Stimulated activated CD4-positive, alpha-beta T cell treated with anti-CD3 and anti-CD28 coated beads, Interleukin-1b, Interleukin-23, amount 100 ng/mL, for 24 hours (primary cell): ENCODE measurements at places on chromosomes 2 and 18.

DNA sequence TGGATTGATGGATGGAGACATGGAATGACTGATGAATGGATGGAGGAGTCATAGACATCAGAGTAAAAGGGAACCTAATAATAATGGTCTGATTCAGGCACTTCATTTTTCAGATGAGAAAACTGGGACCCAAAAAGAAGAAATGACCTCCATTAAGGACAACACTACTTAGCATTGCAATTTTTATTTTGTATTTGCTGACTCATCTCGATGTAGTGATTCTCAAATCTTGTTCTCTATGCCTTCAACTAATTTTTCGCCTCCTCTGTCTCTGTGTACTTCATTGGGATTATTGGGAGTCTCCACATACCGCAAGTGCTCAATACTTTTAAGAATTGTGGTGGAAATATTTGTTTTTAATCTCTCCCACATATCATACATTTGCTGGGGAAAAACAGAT lies 446.2 kb upstream of the FSHR start:
- no peak for DNase-seq

GRCh38 chr2:21330786-21331391 lies 207.1 kb downstream of the TDRD15 start:
- no peak for DNase-seq

DNA sequence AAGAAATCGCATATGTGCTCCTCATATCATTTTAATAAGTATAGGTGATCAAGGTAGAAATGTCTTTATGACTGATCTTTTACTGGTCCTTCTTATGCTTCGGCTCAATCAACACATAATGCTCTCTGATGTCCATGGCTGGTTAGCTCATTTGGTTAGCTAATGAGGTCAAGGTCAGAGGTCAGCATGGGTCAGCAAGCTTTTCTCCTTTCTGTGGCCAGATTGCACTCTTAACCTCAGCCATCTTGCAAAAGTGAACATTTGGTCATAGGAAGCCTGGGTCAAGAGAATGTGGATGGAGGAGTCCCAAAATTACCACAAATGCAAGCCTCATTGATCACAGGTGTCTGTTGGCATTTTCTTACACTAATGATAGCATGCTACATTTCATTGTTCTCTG lies 35.4 kb upstream of the DARS1 start:
- no peak for DNase-seq

DNA sequence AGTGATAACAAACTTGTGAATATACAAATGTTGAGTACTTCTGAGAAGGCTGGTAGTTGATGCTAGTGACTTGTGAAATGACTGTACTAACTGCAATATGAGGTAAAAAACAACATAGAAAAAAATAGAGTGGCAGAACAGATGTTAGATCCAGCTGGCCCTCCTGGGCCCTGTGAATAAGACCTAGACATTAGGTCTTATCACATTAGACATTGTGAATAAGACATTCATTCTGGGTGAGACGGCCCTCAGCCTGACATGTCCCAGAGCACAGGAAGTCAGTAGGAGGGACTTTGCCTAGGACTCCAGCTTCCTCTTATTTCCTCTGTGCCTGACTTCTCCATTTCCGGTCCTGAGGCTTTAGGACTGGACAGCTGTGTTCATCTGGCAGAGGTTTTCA lies 22.9 kb downstream of the DOK1 start:
- no peak for DNase-seq

DNA sequence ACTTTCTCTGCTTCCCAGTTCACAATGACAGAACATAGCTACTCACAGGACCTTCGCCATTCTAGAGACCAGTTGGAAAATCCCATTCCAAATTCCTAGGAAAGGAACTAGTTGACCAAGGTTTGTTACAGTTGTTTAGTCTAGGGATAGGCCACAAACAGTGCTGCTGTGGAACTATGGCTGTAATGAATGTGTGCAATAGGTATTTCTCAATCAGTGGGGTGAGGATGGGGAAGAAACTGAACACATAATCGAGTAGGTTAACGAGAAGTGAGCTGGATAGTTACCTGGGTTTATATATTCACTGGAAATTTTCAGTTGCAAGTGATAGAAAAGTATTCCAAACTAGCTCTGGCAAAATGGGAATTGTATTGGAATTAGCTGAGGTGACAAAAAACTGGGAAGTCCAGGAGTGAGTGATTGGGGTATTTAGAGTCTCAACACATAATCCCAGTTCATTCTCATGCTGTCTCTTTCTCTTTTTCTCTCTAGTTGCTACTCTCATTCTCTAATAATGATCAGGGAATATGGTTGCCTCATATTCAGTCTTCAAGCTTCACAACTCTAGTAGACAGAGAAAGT lies 18.2 kb upstream of the HMSD start:
- DNase-seq: no peak

DNA sequence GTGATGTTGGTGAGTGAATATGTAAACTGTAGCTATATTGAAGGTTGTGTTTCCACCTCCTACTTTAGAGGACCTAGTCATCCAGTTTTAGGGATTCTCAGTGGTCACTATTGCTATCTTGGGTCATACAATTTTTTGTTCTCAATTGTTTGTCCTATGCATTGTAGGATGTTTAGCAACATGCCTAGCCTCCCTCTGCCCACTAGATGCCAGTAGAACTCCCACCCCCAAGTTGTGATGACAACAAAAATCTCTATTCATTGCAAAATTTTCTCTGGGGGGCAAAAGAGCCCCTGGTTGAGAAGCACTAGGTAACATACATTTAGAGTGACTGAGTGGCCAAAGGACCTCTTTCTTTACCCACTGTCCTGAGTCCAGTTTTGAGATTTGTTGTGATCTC lies 87.3 kb downstream of the LRRTM4 start:
- no peak for DNase-seq

- no peak for DNase-seq
Observed at GRCh38 chr2:24917086-24917485, 3.0 kb downstream of the ADCY3 start.

DNA sequence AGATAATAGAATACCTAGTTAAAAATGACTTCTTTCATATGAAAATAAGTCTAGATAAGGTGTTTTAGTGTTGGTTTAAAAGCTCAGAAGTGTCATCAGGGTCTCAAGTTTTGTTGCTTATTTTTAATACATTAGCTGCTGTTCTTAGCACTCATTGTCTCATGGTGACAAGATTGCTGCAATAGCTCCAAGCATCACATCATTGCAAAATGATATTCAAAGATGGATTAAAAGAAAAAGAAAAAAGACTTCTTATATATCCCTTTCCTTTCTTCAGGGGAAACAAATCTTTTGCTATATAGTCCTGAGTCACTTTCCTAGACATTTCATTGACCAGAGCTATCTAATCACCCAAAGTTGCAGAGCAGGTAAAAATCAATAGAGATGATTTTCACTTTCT lies 386.1 kb downstream of the ARHGAP15 start:
- no peak for DNase-seq

GRCh38 chr2:120118018-120118417 lies 105.1 kb downstream of the EPB41L5 start:
- DNase-seq: no peak

- no peak for DNase-seq
Observed at GRCh38 chr2:139924070-139924469, 1143.9 kb upstream of the NXPH2 start.

DNA sequence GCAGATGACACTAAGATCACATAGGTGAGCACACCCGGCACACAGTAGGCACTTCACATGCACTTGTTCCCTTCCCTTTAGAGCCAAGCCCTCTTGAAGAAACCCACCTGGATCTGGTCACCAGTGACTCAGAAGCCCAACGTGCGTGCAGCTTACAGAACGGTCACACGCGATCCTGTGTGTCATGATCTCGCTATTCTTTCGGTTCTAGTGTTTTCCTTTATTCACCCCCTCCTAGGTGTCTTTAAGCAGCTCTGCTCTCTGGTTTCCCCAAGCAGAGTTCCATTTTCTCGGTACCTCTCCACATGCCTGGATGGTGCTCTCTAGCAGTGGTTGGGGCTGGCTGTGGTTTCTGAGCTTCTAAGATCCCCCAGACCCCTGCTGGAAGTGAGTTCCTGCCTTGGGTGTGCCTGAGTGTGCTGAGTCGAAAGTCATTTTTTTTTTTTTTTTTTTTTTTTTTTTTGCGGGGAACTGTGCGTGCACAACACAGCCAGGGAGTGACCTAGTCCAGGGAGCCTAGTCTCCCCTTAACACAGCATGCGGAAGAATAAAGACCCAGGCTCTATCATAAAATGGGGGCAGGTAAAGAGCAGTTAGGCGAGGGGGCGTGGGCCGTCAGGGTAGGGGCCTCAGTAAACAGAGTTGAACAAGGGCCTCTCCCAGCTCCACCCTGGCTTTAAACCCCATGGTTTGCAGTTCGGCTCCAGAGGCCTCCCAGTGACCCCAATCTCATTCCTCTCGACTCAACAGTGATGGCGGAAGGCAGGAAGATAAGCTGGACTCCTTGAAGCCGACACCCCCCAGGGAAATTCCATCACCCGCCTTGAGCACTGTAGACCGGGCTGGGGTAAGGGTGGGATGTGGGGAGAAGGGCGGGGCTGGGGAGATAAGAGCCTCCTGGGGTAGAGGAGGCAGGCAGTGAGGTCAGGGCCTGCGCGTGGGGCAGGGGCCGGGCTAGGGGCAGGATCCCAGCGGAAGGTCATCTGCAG lies 29.8 kb upstream of the DNMT3A start:
- no peak for DNase-seq

DNA sequence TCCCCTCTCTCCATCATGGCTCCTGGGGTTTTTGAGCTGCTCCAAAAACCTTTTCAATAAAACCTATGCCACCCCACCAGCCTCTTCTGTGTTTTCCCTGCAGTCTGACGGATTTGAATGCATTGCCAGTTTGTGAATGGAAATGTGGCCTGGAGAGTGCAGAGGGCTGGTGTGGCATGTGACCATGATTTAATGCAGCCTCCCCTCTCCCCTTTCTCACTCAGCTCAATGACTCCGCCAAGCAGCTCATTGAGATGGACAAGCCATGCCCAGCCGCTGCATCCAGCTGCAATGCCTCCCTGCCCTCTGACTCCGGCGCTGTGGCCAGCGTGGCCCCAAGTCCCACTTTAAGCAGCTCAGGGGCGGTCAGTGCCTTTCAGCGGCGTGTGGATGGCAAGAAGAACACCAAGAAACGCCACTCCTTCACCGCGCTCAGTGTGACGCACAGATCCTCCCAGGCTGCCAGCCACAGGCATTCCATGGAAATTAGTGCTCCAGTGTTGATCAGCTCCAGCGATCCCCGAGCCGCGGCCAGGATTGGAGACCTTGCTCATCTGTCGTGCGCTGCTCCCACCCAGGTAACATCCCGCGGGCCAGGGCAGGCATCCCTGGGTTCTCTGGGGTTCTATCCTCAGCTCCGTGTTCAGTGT lies 215.3 kb downstream of the SEPTIN10 start:
- no peak for DNase-seq

GRCh38 chr2:233075966-233076339 lies 15.8 kb downstream of the INPP5D start:
- DNase-seq: no peak

DNA sequence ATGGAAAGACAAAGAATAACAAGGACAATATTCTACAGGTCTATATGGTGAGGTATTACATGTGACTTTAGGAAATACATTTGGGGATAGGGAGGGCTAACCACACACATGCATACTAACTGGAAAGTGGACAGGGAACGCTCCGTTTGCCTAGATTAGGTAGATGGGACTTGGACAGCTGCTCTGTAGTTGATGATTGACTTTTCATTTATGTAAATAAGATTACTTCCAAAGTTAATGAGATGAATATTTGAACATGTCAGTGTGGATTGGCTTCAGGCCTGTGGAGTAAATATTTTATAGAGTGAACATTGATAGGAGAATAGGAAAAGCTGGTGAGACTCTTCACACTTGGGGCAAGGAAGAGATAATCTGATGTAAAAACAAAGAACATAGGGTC lies 142.0 kb downstream of the NCK2 start:
- no peak for DNase-seq

DNA sequence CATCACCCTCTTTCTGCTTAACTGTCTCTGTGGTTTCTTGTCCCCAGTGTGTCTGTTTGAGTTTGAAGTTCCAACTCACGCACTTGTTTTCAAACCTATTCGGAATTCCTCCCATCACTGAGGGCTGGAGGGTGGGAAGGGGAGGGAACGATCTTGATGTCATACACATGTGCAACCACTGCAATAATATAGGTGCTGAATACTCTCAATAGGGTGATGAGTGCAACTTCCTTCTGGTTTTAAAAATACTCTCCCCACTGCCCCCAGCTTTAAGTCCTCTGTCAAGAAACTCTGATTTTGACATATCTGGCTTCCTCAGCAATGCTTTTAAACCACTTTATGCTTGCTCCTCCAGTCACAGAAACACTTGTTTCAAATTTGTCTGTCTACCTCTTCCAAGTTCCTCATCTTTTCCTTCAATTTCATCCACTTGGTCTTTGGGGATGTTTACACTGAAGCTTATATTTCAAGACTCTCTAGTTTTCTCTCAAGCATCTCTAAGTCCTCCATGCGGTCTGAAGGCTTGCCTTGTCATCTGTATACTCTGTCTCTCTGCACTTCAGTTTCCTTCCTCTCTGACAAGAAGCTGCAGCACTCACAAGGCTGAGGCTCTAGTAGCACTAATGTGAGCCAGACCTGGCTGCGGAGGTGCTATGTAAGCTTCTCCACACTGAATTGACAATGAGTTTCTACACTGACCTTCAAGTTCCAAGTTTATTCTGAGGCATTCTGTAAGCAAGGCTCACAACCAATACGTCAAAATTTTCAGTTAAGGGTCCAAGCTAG lies 422.3 kb downstream of the ZEB2 start:
- DNase-seq: no peak

DNA sequence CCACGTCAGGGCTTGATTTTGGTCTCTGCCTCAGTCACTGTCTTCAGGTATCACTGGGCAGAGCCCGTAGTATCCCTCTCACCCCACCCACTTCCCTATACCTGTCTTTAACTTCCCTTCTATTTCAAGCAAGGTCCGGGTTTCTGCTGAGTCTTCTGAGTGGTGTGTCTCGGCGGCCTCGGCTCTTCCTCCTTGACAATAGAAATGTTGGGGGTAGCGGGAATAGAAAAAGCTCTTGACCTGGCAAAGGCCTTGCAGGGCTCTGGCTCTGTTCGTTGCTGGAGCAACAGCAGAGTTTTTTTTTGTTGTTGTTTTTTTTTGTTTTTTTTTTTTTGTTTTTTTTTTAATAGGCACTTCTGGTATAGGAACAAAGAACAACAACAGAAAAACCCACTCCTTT lies 16.0 kb upstream of the IGFBP5 start:
- DNase-seq: no peak

DNA sequence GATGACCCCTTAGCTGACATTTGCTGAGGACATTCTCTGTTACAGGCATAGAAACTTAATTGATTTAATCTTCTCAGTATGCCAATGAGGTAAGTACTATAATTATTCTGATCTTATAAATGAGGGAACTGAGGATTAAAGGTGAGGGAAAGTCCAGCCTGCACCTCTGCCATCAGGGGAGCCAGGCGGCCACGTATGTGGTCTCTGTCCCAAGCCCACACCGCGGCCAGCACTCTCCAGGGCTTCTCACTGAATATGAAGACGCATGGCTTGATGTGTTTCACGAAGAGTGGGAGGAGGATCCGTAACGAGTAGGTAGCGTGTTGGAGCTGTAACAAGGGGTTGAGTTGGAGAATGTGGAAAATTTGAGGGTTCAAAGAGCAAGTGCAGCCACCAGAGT lies 154.4 kb downstream of the TMEM18 start:
- no peak for DNase-seq
